ENCODE measurements at places on chromosomes 11 and 22.

DNA sequence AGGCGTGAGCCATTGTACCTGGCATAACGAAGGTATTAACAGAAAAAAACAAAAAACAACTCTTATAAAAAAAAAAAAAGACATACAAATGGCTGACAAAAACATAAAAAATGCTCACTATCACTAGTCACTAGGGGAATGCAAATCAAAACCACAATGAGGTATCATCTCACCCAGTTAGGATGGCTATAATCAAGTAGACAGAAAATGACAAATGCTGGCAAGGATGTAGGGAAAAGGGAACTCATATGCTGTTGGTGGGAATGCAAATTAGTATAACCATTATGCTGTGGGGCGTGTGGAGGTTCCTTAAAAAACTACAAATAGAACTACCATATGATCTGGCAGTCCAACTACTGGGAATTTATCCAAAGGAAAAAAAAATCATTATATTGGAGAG lies 17.0 kb downstream of the THY1 start:
- DNase-seq = no peak

DNA sequence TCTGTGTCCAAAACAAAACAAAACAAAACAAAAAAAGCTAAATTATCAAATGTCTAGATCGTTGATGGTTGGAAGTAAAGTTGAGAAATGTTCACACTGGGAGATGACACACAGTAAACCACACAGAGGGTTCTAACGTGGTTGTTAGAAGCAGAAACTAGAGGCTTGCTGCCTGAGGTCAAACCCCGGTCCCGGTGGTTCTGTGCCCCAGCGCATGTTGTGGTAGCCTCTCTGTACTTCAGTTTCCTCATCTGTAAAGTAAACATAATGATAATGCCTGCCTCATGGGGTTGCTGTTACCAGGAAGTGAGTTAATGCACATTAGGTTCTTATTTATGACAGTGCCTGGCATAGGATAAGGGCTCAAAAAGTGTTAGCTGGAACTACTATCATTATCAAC lies 33.4 kb downstream of the PPARA start:
- no peak for DNase-seq

DNA sequence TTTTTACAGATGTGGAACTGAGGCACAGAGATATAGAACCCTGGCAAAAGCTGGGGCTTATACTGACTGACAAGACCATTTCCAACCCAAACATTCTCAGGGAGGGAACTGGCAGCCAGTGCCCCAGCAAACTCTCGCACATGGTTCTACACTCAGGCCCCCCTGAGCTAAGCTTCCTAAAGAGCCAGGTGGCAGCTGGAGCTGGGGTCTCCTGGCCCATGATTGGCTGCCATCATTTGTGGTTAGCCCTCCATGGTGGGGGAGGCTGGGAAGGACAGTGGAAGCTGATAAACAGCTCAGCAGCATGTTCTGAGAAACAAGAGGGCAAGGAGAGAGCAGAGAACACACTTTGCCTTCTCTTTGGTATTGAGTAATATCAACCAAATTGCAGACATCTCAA lies at the start of gene RAG1:
TSS of gene RAG1 (plus strand) at position 314 of the 400 bp plus-strand sequence. CDS start 5,298 bp downstream, outside the sequence.
- no peak for DNase-seq

DNA sequence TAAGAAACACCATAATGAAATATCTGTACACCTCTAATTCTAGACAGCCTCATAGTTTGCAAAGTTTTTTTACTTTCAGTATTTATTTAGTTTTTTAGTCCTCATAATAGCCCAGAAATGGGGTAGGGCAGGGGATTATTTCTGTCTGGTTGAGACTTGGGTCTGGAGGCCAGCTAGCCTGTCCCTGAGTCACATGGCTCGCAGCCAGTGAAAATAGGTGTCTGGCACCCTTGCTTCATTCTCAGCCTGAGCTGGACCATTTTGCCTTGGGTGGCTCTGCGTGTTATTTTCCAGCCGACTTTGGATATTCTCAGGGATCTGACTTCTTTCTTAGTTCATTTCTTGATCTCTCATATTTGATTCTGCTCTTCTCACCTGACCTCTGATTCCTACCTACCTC lies 123.9 kb upstream of the NARS2 start:
- DNase-seq = no peak

DNA sequence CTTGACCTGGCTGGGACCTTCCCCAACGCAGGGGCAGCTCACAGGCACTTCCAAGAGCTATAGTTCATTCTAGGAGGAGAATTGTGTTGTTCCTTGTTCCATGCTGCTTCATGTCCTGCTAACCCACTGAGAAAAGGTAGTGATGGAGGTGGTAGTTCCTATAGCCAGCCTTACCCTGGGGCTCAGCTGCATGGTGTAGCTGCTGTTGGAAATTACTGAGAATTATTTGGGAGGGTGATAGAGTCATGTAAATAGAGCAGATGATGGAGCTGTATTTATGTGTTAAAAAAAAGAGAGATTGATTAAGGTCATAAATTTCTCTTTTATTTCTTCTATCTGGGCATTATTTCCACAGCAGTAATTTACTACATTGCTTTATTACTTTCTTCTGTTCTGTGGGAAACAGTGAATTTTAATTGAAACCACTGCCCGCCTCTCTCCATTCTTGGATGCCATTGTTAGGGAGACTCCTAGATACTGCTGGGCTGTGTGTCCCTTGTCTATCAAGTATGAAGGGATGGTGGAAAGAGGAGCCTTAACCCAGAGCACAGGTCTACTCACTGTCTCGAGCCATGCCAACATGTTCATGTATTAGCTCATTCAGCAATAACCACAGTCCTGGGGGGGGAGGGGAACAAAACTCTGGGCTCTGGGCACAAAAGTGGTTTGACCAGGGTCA lies 309.2 kb downstream of the FAT3 start:
- no peak for DNase-seq

GRCh38 chr11:96752221-96752620 lies 362.4 kb downstream of the JRKL start:
- no peak for DNase-seq

DNA sequence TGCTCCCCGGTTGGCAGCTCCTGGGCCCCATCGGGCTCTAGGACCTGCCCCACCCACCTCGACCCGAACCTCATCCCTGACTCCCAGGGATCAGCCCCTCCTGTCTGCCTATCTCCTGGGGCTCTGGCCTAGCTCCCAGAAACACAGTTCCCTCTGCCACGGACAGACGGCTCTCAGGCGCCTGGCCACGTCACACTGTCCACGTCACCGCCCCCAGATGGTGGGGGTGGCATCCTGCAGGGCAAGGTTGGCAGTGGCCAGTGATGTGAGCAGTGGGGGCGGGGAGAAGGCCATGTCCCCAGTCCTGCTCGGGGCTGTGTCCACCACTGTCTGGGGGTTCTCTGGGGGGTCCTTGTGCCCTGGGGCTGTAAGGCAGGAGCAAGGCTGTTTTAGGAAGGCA lies 29.2 kb downstream of the SYT7 start:
- no peak for DNase-seq

GRCh38 chr11:131402040-131402439 lies 31.6 kb downstream of the NTM start:
- DNase-seq = no peak

- DNase-seq = no peak
Observed at GRCh38 chr11:70824605-70825245, 426.4 kb downstream of the CTTN start.

DNA sequence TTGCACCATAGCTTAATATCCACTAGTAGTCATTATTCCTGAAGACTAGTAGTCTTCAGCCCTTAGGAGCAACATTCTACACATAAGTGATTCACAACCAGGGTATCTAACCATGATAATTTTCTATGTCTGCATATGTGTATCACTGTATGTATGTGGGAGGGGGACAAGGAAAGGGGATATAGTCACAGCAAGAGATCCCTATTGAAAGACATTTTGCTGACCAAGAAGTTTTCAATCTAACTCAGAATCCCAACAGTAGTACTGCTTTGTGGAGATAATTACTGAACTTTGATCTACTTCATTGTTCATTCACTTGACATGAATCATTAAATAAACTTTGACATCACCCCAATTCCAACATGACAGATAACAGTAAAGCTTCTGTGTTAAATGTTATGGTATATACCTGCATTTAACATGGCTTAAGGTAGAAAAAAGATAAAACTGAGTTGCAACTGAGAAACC lies 10.3 kb downstream of the PIK3C2A start:
- DNase-seq = no peak

- DNase-seq = no peak
Observed at GRCh38 chr11:19437760-19438159, 197.0 kb upstream of the E2F8 start.

- no peak for DNase-seq
Observed at GRCh38 chr11:61949169-61950034, 749 bp upstream of the BEST1 start.

GRCh38 chr11:5102246-5102645 lies 32.9 kb downstream of the OR52E1 start:
- no peak for DNase-seq

DNA sequence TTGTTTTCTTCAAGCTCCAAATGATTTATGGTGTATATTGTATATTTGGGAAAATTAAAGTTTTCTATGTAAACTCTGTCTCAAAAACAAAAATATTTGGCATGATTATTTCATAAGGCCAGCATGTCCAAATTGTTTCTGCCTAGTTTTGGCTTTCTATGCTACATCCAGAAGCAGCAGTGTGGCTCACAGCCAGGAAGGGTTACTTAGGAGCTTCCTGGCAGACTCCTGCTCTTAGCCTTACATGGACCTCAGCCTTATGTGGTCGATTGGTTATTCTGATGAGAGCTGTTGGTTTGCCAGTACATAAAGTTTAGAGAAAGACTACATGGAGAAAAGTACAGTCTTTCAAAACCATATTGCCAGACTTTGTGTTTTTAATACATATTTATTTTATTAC lies 297.7 kb upstream of the FAT3 start:
- no peak for DNase-seq

GRCh38 chr11:10653946-10654810 lies 39.4 kb downstream of the IRAG1 start:
- no peak for DNase-seq

- DNase-seq = no peak
Observed at GRCh38 chr11:119683783-119684182, 45.2 kb downstream of the NECTIN1 start.

GRCh38 chr22:36562261-36562835 lies 33.4 kb upstream of the EIF3D start:
- no peak for DNase-seq

DNA sequence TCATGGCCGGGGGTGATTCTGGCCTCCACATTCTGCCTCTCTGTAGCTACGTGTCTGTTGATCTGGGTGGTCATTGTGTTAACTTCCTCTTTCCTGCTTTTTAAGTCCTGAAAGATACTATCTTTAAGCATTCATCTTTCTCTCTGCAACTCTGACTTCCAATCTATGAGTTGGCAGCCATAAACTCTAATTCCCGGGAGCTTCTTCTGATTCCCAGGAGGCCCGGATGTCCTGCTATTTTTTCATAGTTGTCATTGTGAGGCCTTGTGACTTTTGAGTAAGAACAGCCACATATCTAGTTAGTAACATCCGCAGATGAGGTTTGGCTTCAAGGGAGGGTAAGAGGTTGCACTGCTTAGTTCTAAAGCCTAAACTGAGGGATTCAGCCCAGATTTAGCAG lies 107.8 kb downstream of the SYN3 start:
- no peak for DNase-seq

GRCh38 chr11:126603486-126603885 lies 248.0 kb downstream of the ST3GAL4 start:
- no peak for DNase-seq

- peak; percentile 48 for DNase-seq
Observed at GRCh38 chr11:88337987-88338668, 592 bp upstream of the CTSC start.

DNA sequence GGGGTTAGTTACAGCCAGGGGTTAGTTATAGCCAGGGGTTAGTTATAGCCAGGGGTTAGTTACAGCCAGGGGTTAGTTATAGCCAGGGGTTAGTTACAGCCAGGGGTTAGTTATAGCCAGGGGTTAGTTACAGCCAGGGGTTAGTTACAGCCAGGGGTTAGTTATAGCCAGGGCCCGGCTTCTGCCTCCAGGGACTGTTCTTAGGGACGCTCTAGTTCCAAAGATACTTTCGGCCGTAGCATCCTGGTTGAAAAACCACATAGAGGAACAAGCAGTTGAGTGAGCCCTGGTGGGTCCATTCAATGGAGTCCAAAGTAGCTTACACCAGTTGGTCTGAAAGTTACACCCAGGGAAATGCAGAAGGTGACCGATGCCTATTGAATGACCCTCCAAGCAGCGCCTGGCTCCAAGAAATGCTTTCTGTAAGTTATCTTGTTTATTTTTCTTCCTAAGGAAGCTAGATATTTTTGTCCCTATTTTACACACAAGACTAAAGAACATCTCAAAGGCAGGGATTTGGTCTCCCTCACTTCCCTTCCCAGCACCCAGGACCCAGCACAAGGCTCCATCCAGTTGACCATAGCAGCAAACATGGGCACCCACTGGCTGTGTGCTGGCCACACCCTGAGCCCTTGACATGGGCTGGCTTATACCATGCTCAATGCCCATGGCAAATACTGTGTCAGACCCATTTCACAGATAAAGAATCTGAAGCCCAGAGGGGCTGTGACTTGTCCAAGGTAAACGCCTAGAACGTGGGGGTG lies 49.7 kb upstream of the SHISAL1 start:
- DNase-seq = no peak

- no peak for DNase-seq
Observed at GRCh38 chr11:12232817-12233601, 122.6 kb downstream of the MICAL2 start.

DNA sequence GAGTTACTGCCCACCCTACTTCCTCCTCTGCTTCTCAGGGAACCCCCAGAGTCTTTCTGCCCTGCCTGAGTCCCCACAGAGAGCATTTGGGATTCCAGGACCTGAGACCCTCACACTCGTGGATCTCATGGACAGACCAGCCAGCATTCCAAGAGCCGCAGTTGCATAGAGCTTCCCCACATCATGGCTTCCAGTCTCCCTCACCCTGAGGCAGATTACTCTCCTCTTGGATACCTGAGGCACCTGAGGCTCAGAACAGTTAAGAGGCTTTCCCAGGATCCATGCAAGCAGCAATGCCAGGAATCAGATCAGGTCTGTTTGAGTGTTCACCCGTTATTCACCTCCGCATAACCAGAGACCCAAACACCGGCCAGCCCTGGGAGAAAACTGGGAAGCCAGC lies 102.2 kb downstream of the TRIM29 start:
- DNase-seq = no peak

DNA sequence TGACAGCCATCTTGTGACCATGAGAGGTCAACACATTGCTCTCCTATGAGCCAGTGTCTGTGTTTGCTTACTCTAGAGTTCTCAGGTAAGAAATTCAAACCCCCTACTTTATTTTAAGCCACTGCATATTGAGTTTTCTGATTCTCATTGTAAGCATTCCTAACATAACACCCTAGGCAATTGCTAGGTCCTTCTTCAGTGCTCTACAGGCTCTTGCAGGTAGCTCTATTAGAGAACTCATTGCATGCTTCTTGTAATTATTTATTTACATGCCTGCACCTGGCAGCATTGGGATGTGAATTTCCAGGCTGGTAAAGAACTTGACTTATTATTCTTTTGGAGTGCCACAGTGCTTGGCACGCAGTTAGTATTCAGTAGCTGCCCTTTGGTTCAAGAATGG lies 288.8 kb upstream of the SYN3 start:
- DNase-seq = no peak

DNA sequence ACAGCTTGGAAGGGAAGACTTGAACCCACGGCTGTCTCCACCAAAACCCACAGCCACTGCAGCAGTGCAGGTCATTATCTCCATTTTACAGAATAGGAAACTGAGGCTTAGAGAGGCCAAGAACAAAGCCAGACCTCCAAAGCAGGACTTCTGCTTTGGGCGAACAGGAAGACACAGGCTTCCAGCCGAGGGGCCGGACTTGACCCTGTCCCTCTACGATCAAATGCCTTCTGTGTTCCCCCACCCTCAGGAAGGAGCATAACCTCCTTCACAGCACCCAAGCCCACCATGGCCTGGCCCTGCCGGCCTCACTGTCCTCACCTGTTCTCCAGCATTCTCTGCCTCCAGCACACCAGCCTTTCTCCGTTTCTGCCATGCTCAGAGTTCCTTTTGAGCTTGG lies 15.8 kb downstream of the IGLL1 start:
- DNase-seq = no peak

Data from stimulated activated CD4-positive, alpha-beta T cell treated with anti-CD3 and anti-CD28 coated beads, Interleukin-15, amount 100 ng/mL, for 48 hours (primary cell).